Activated CD8-positive, alpha-beta T cell treated with anti-CD3 and anti-CD28 coated beads for 36 hours (primary cell): ENCODE measurements at places on chromosomes 16 and 17. TPM values are rescaled to one million over a fixed set of nuclear protein-coding genes. Genes with fewer than 3 reads are reported as not detected.

GRCh38 chr16:66267292-66268014 is 99.0 kb upstream of the CDH5 start:
- peaks cover 4% of the 10 kb centered on the region for H3K4me1 ChIP-seq
- no peak for DNase-seq
- peaks cover 21% of the 10 kb centered on the region for H3K27me3 ChIP-seq
- no peak overlapping the region for H3K4me3 ChIP-seq
- H3K36me3 ChIP-seq: no peaks in the 10 kb centered on the region
- no peak overlapping the region for H3K27ac ChIP-seq

DNA sequence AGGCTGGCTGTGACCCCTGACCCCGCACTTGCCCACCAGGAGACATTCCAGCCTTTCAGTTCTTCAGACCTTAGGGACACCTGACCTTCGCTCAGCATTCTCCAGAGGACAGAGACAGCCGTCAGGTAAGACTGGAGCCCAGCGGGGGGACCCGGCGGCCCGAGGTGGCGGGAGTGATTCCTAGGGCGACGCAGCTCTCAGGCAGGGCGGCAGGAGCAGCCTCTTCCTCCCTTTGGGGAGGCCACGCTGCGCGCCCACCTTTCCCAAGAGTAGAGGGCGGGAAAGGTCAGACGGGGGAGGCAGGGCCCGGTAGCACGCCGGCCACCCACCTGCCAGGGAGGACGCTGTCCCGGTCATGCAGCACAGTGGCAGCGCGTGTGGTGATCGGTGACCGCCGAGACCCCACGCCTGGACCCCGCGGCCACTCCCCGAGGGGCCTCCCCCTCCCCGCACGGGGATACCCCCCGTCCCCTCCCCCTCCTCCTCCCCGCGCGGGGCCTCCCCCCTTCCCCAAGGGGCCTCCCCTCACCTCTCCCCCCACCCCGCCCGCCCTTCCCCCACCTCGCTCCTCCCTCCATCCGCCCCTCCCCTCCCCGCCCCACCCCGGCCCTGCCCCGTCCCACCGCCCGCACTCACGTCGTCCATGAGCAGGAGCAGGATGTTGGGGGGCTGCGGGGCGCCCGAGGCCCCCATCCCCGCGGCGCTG is 472 bp downstream of the GALNS start:
- H3K4me3 ChIP-seq: peak overlapping the region; percentile 92
- H3K36me3 ChIP-seq: peaks cover 16% of the 10 kb centered on the region
- H3K27me3 ChIP-seq: no peaks in the 10 kb centered on the region
- H3K27ac ChIP-seq: peak overlapping the region; percentile 46
- DNase-seq: peak; percentile 23

DNA sequence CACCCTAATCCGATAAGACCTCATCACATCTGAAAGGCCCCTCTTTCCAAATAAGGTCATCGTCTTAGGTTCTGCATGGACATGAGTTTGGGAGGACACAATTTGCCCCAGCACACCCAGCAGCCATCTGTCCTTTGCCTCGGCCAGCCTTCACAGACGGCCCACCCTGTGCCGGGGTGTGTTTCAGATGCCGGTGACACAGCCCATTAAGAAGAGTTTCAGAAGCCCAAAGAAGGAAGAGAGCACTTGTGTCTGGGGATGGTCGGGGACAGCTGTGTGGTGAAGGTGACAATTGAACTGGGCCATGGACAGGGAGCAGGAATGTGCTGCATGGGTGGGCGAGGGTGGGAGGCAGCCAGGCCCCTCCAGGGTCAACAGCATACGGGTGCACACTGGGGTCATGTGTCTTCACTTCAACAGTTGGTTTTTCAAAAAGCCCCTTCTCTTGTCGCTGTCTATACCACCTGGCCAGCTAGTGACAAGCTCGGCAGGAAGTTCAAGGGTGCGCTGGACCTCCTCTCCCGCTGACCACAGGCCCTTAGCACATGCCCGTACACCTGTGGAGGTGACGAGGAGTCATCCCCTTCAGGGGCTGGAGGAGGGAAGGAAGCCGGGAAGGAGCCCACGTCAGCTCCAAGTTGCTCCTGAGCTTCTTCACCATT is 183.1 kb downstream of the C16orf95 start:
- no peak for DNase-seq
- H3K27ac ChIP-seq: no peak overlapping the region
- no peaks in the 10 kb centered on the region for H3K27me3 ChIP-seq
- H3K4me1 ChIP-seq: no peaks in the 10 kb centered on the region
- H3K36me3 ChIP-seq: no peaks in the 10 kb centered on the region

DNA sequence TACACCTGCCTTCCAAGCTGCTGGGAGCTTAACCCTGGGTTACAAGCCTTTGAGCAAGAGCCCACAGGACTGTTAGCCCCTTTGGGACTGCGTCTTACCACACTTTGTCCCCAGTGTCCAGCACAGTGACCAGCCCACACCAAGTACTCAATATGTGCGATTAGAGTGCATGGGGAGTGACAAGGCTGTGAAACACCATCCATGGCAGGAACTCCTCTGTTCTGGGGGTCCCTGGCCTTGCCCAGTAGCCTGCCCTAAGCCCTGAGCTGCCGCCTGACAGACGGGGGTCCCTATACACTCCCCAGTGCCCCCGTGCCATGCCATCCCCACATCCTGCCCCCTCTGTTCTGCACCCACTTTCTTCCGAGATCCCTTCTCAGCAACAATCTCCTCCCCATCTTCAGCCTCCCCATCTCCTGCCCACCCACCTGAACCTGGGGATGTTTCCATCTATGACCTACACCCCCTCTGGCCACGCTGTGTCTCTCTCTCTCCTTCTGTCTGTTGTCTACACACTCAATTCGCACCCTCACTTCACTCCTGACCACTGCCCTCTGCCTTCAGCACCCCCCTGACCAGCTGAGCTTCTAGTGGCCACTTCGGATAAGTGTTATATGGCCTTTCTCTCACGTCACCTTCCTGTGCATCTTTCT is 112.9 kb upstream of the SMURF2 start:
- H3K4me1 ChIP-seq: peaks cover 16% of the 10 kb centered on the region
- no peaks in the 10 kb centered on the region for H3K36me3 ChIP-seq
- H3K4me3 ChIP-seq: no peak overlapping the region
- no peak overlapping the region for H3K27ac ChIP-seq
- no peak for DNase-seq
- peaks cover 2% of the 10 kb centered on the region for H3K27me3 ChIP-seq

- no peak overlapping the region for H3K27ac ChIP-seq
- DNase-seq: no peak
- H3K27me3 ChIP-seq: peaks cover 65% of the 10 kb centered on the region
- H3K4me1 ChIP-seq: peaks cover 3% of the 10 kb centered on the region
- no peak overlapping the region for H3K4me3 ChIP-seq
Measured at GRCh38 chr16:86492961-86493629, 17.2 kb upstream of the FOXF1 start.

- H3K4me1 ChIP-seq: no peaks in the 10 kb centered on the region
- H3K36me3 ChIP-seq: no peaks in the 10 kb centered on the region
- no peak overlapping the region for H3K4me3 ChIP-seq
- peaks cover 45% of the 10 kb centered on the region for H3K27me3 ChIP-seq
- no peak for DNase-seq
- H3K27ac ChIP-seq: no peak overlapping the region
Measured at GRCh38 chr16:86195863-86196630, 297.1 kb downstream of the IRF8 start.

DNA sequence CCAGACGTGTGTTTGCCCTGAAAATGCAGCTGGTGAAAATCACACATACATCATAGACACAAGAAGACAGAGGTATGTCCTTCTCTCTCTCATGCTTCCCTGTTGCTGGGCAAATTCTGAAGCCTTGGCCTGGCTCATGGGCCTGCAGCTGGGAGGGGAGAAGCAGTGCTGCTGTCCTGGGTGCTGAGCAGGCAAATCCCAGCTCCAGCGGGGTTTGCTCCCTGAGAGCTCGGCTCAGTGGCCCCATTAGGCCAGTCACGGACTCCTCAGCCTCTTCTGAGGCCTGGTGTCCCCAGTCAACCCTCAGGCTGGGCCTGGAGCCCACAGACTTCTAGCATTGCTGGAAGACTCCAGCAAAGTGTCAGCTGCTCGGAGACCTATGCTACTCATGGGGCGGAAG is 11.7 kb downstream of the RHBDL3 start:
- H3K4me3 ChIP-seq: no peak overlapping the region
- DNase-seq: no peak
- H3K36me3 ChIP-seq: no peaks in the 10 kb centered on the region
- H3K27ac ChIP-seq: no peak overlapping the region
- peaks cover 18% of the 10 kb centered on the region for H3K27me3 ChIP-seq

GRCh38 chr16:15950869-15951268 is 1.5 kb downstream of the ABCC1 start:
- peak overlapping the region; percentile 99 for H3K27ac ChIP-seq
- no peak for DNase-seq
- H3K4me1 ChIP-seq: peaks cover 55% of the 10 kb centered on the region
- H3K36me3 ChIP-seq: peaks cover 42% of the 10 kb centered on the region
- no peaks in the 10 kb centered on the region for H3K27me3 ChIP-seq

- H3K4me3 ChIP-seq: no peak overlapping the region
- H3K4me1 ChIP-seq: no peaks in the 10 kb centered on the region
- H3K36me3 ChIP-seq: no peaks in the 10 kb centered on the region
Measured at GRCh38 chr16:15808071-15808470, 48.8 kb downstream of the MYH11 start.

- H3K4me1 ChIP-seq: peaks cover 28% of the 10 kb centered on the region
- no peak overlapping the region for H3K27ac ChIP-seq
- H3K36me3 ChIP-seq: no peaks in the 10 kb centered on the region
- H3K27me3 ChIP-seq: peaks cover 21% of the 10 kb centered on the region
Measured at GRCh38 chr16:84362471-84362941, 5.8 kb upstream of the ATP2C2 start.

DNA sequence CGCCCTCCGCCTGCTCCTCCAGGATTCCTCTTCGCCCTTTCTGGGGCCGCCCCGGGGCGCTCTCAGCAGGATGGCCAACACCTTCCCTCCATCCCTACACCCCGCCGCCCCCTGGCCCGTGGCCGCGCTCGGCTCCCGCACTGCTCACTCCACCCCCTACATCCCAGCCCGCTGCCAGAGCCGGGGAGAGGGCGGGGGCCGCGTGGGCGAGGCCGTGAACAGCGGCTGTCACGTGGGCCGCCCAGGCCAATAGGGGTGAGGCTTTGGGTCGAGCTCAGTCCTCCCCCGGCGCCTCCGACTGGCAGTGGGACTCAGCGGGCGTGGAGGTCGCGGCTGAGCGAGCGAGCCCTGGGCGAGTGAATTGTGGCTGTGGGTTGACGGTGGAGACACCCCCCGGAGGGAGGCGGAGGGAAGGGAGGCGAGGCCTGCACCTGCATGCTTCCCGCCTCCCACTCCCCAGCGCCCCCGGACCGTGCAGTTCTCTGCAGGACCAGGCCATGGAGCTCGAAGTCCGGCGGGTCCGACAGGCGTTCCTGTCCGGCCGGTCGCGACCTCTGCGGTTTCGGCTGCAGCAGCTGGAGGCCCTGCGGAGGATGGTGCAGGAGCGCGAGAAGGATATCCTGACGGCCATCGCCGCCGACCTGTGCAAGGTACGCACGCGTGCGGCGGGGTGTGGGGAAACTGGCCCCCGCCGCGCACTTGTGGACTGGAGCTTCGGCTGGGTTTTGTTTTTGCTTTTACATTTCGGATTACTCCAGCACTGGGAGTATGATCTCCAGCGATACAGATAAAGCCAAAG is at the start of gene ALDH3A2:
Gene ALDH3A2 (plus strand): TSS at position 277 of the 799 bp plus-strand sequence. CDS start 221 bp downstream, at position 498.
- no peaks in the 10 kb centered on the region for H3K27me3 ChIP-seq
- peak within 1 kb of the TSS; percentile 89 for H3K27ac ChIP-seq
- peaks cover 40% of the 10 kb centered on the region for H3K4me1 ChIP-seq
- peak within 1 kb of the TSS; percentile 88 for H3K4me3 ChIP-seq
- peak; percentile 98 for DNase-seq

GRCh38 chr17:39069114-39069756 is 82.2 kb downstream of the PLXDC1 start:
- DNase-seq: peak; percentile 45
- H3K27me3 ChIP-seq: no peaks in the 10 kb centered on the region
- H3K27ac ChIP-seq: no peak overlapping the region
- no peaks in the 10 kb centered on the region for H3K36me3 ChIP-seq
- no peak overlapping the region for H3K4me3 ChIP-seq

- peak; percentile 75 for DNase-seq
- peak overlapping the region; percentile 98 for H3K4me3 ChIP-seq
- H3K27me3 ChIP-seq: no peaks in the 10 kb centered on the region
- peaks cover 29% of the 10 kb centered on the region for H3K36me3 ChIP-seq
- H3K4me1 ChIP-seq: peaks cover 20% of the 10 kb centered on the region
- peak overlapping the region; percentile 97 for H3K27ac ChIP-seq
Measured at GRCh38 chr16:3444032-3444388, 530 bp downstream of the NAA60 start.

- H3K36me3 ChIP-seq: no peaks in the 10 kb centered on the region
- no peak overlapping the region for H3K27ac ChIP-seq
- H3K4me1 ChIP-seq: peaks cover 9% of the 10 kb centered on the region
- no peak overlapping the region for H3K4me3 ChIP-seq
- no peak for DNase-seq
Measured at GRCh38 chr17:77003699-77004098, 135.5 kb downstream of the MGAT5B start.

GRCh38 chr17:8056232-8056975 is 17.5 kb downstream of the ALOX15B start:
- peak; percentile 80 for DNase-seq
- H3K27ac ChIP-seq: no peak overlapping the region
- no peak overlapping the region for H3K4me3 ChIP-seq
- peaks cover 15% of the 10 kb centered on the region for H3K4me1 ChIP-seq
- H3K36me3 ChIP-seq: no peaks in the 10 kb centered on the region

DNA sequence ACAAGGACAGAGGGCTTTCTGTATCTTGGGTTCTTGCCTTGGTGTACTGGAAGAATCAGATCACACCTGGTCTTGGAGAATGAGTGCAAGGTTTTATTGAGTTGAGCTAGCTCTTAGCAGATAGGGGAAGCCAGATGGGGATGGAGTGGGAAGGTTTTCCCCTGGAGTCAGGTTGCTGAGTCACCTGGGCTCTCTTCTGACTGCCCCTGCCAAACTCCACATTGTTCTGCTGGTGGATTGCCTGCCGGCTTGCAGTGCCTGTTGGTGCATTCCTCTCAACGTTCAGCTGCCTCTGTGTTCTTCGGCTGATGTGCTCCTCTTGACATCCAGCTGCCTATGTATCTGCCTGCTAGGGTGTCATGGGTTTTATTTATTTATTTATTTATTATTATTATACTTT is 1431.1 kb downstream of the CDH8 start:
- no peaks in the 10 kb centered on the region for H3K4me1 ChIP-seq
- H3K36me3 ChIP-seq: no peaks in the 10 kb centered on the region
- H3K27ac ChIP-seq: no peak overlapping the region
- no peak overlapping the region for H3K4me3 ChIP-seq

TMEM219 gene
- total RNA-seq: 31.9 TPM

KRT17 gene
- not detected for total RNA-seq

SLFN14 gene
- not detected for total RNA-seq

TRIM72 gene
- total RNA-seq: not detected

GRAP gene
- total RNA-seq: 12.2 TPM

HP gene
- total RNA-seq: not detected
